ENCODE measurements at places on chromosomes 11 and 22.
A peak's percentile ranks its signal among the peaks of the same experiment; 100 is the strongest.

- DNase-seq = no peak
Measured at GRCh38 chr11:35962369-35963138, 18.7 kb downstream of the LDLRAD3 start.

DNA sequence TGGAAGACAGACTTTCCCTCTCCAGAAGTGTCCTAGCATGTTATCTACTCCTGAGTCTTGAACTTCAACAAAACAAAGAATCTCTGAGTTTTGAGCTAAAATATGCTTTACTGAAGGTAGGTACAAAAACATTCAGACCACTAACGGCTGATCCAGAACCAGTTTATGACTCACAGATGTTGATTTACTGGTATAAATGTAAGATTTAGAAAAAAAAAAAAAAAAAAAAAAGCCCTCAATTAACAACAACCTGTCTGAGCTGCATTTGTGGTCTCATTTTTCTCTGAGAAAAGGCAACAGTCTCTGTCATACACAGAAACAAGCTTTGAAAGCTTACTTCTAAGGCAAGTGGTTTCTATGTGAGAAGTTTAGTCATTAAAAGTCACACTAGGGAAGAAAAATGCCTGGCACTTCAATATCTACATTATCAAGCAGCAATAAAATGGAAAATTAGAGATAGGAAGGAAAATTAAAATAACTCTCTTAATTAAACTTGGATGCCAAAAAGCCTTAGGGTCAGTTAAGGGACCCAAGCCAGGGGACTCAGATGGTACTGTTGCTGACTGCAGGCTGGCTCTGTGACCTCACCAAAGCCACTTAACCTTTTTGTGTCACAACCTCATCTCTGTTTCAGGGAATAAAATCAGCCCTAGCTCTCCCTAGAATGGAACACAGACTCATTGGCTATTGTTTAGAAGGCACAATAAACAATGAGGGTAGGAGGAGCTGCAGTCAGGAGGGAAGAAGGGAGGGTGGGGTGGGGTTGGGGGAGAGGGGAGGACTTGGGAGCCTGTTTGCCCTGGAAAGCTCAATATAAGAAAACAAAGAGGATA, 61.7 kb downstream of the ETS1 start:
- DNase-seq = no peak

- no peak for DNase-seq
Measured at GRCh38 chr11:66069715-66070603, at the start of gene PACS1. PACS1 (plus strand) TSS chr11:66070272; CDS start chr11:66070487, 215 bp downstream.

GRCh38 chr11:77211594-77212251, 83.7 kb downstream of the MYO7A start:
- DNase-seq = no peak

DNA sequence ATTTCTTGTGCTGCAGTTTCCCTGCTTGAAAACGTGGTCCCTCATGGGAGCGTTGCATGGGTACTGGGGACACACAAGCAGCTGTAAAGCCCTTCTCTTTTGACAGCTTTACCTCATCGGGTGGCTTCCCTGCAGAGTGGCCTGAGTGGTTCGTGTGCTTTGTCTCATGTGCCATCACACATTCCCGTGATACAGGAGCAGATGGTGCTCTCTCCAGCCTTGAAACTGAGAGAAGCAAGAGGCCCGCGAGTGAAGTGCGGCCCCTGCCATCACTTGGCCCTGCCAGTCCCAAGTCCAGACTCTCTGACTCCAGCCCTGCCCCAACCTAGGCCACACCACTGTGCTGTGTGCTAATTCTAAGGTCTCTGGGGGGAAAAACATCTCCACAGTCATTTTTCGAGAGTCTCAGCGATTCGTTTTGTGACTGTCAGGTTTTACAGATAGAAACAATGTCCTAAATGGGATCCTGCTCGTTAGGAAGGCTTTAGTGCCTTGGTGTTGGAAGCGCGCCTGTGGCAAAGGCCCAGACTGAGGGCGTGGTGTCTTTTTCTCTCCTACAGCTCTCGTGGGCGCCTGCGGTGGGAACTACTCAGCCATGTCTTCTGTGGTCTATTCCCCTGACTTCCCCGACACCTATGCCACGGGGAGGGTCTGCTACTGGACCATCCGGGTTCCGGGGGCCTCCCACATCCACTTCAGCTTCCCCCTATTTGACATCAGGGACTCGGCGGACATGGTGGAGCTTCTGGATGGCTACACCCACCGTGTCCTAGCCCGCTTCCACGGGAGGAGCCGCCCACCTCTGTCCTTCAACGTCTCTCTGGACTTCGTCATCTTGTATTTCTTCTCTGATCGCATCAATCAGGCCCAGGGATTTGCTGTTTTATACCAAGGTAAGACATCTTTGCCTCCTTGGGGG, 64.2 kb downstream of the KREMEN1 start:
- DNase-seq = no peak

GRCh38 chr11:13040969-13041561, 31.9 kb downstream of the RASSF10 start:
- DNase-seq = peak; percentile 9

DNA sequence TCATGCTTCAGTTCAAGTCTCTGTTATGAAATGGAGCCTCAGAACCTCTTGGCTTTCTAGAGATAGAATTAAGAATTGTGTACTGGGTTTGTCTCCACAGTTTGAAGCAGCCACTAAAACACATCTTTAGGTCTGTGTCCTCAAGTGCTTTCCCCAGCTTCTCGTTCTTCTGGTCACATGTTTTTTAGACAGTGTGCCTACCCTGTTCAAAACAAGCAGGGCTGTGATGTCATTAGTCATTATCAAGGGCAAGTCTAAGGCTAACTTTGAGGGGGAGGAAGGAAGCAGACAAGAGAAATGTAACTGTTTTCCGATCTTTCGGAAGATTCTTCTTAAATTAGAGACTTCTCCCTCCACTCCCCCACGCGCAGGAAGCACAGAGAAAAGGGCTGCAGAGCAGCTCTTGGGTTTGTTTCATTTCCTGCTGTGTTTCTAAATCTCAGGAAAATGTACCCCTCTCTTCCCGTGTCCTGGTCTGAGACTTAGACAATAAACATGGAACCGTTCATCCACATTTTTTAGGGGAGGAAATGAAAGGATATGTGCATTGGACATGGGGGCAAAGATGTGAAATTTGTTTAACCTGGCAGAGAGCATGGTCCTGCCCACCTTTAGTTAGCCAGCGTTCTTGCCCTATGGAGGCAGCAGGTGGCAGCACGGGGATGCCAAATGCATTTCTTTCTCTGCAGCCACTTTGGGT, 3.1 kb downstream of the AKIP1 start:
- no peak for DNase-seq

- no peak for DNase-seq
Measured at GRCh38 chr11:934527-934926, 8.9 kb downstream of the AP2A2 start.

- no peak for DNase-seq
Measured at GRCh38 chr11:18768978-18769377, 22.6 kb downstream of the PTPN5 start.

DNA sequence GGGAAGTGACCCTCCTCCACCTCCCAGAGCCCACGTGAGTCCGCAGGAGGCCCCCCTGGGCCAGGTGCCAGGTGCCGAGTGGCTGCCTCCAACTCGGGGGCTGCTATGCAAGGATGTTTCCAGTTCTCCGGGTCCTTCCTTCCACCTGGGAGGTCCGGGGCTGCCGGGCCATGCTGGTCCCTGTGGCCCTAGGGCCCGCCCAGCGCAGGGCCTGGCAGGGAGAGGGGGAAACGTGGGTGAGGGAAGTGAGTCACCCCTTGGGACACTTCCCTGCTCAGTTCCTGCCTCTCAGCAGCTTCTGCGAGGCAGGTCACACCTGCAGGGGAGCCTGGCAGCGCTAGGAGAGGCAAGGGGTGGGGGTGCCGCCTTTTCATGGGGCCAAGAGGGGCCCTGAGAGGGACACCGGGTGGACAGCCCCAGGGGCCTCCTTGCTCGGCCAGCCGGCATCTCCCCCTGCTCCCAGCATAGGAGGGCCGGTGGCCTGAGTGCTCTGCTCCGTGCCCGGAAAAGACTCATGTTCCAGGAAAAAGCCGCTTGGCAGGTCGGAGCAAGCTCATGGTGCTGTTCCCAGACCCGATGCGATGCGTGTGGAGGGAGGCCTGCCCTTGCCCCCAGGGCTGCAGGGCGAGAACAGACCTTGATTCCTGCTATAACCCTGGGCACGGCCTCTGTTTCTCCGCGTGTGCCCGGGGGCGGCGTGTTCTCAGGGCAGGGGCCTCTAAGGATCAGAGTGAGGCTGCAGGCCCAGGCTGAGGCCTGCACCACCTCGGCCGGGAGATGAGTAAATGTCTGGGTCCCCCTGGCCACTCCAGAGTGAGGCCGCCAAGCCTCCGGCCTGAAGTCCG, 30.3 kb upstream of the WNT7B start:
- no peak for DNase-seq

- no peak for DNase-seq
Measured at GRCh38 chr11:77441426-77441825, 32.5 kb downstream of the PAK1 start.

- DNase-seq = no peak
Measured at GRCh38 chr22:43012390-43012789, 2.6 kb downstream of the PACSIN2 start.

DNA sequence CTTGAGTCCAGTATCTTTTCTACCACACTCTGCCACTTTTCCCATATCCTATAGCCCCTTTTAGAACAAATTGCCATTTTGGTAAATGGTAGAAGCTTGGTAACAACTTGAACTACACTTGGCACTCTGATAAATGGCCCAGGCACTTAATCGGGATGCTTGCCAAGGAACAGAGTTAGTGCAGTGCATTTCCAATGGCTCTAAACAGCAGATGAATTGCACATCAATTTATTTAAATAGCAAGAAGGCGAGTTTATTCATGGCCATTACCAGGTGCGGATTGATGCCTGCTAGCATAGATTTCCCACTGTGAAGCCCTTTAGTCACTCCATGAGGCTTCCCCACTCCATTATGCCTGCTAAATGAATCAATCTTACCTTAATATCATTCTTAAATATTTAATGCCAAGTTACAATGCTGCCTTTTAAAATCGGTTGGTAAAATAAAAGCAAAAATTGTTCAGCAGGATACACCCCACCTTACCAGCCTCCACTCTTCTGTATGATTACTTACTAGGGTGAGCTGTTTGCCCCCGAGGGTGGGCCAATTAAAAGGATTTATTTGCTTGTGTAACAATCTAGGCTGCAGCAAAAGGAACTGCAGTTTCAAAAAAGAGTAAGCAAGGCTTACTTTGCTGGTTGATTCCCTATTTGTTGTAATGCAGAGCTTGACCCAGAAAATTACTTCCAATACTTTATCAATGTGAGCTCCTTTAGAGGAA, 136.0 kb upstream of the ARHGAP42 start:
- no peak for DNase-seq

GRCh38 chr11:64124147-64124546, 41.8 kb downstream of the MACROD1 start:
- no peak for DNase-seq

GRCh38 chr22:30414525-30415047, 11.0 kb upstream of the MTFP1 start:
- no peak for DNase-seq

- DNase-seq = no peak
Measured at GRCh38 chr11:77259641-77260040, 41.8 kb downstream of the GDPD4 start.

DNA sequence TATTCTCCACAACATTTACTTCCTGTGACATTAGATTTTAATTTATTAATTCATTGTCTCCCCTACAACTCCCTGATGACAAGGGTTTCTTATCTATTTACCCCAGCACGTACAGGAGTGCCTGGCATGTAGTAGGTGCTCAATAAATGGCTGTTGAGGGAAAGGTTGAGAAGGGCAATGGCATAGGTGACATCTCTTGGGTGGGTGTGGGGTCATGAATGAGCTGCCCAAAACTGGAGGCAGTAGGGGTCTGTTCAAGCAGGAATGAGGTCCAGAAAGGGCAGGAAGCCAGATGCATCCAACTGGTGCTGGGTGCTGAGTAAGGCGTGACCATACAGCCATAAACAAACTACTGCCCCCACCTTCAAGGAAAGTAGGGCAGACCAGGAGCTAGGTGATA, 2.8 kb downstream of the VWCE start:
- no peak for DNase-seq
